Neural crest cell (in vitro differentiated cells): ENCODE measurements at places on chromosomes 11 and 22. TPM values are rescaled to one million over a fixed set of nuclear protein-coding genes. Genes with fewer than 3 reads are reported as not detected.

DNA sequence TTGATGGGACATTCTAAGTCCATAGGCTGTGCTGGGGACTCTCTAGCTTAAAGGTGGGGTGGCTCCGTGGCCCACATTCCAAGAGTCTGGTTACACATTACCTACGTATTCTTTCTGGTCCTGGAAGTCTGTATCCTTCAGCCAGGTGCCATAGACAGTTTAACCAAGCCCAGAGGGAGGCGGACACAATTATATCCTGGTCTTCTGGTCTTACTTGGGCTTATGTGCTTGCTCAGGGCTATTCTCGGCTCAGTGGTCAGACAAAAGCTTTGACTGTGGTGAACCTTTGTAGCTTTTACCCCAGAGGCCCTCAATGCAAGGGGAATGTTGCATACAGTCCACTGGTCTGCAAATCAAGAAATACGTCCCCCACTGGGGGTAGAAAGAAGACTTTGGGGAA, 3.4 kb upstream of the INCENP start:
- no peak for DNase-seq

Gene DDTL
- total RNA-seq, result not detected in 2 replicates

- DNase-seq, result no peak
These were observed 8.1 kb downstream of the SULT4A1 start for GRCh38 chr22:43854121-43854785.

- no peak for DNase-seq
These were observed 6.6 kb downstream of the TCN1 start for GRCh38 chr11:59859673-59860072.

Gene OR5D14
- total RNA-seq, result not detected in 2 replicates

GRCh38 chr11:95892892-95893570, 30.9 kb downstream of the MTMR2 start:
- no peak for DNase-seq

GRCh38 chr11:68051191-68052136, 12.6 kb downstream of the TCIRG1 start:
- DNase-seq, result no peak

Gene SCGB1D2
- total RNA-seq, result not detected in 2 replicates

- no peak for DNase-seq
These were observed 16.7 kb downstream of the RNH1 start for GRCh38 chr11:490186-490929.
